ENCODE measurements at places on chromosomes 2 and 18.

- DNase-seq: no peak
Measured at GRCh38 chr2:237742614-237743013, 56.0 kb upstream of the RBM44 start.

DNA sequence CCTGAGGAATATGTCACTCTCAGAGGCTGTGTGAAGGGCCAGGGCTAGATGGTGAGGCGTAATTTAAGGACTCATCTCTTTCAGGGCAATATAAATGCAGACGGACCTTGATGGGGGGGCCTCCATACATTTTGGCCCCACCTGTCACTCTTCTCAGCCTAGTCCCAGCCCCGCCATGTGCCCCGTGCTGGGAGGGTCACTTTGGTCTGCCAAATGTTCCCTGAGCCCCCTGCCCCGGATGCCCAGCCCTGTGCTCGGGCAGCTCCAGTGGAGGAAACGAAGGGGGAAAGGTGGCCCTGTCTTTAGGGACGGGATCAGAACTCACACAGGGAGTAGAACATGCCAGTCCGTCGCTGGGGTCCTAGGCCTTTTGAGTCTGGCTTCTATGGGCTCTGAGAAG, 168.6 kb downstream of the KLHL29 start:
- no peak for DNase-seq

GRCh38 chr2:2788076-2788475, 457.0 kb upstream of the MYT1L start:
- DNase-seq: no peak

DNA sequence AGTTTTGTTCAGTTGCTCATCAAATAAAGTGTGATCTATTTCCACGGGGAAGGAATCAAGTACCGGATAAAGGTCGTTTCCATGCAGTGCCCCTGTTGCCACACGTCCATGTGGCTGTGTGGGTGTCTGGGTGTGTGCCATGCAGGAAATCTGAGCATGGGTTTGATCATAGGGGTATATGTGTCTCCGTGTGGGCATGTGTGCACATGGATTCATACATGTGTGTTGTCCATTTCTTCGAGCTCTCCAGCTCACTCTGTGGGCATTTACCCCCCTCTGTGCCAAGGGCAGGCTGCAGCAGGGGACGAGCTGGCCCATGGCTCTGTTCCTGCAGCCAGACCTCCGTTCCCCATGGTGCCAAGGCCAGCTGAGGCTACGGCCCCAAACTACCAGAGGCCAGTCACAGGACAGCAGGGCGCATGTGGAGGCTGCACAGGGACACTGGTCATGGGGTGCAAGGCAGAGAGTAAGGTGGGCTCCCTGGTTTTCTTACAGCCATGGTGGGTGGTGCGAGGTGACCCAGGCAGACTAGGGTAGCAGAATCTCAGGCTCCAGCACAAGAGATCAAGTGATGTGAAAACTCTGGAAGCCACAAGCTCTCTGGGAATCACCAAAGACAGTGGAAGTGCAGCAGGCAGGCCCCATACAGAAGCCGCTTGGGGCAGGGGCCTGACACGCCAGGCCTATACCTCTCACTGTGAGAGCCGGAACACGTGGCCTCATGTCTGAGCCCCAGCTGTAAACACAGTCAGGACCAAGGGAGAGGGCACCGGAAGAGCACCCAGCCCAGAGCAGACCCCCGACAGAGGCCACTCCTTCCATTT, 66.4 kb upstream of the RAB6C start:
- DNase-seq: no peak

DNA sequence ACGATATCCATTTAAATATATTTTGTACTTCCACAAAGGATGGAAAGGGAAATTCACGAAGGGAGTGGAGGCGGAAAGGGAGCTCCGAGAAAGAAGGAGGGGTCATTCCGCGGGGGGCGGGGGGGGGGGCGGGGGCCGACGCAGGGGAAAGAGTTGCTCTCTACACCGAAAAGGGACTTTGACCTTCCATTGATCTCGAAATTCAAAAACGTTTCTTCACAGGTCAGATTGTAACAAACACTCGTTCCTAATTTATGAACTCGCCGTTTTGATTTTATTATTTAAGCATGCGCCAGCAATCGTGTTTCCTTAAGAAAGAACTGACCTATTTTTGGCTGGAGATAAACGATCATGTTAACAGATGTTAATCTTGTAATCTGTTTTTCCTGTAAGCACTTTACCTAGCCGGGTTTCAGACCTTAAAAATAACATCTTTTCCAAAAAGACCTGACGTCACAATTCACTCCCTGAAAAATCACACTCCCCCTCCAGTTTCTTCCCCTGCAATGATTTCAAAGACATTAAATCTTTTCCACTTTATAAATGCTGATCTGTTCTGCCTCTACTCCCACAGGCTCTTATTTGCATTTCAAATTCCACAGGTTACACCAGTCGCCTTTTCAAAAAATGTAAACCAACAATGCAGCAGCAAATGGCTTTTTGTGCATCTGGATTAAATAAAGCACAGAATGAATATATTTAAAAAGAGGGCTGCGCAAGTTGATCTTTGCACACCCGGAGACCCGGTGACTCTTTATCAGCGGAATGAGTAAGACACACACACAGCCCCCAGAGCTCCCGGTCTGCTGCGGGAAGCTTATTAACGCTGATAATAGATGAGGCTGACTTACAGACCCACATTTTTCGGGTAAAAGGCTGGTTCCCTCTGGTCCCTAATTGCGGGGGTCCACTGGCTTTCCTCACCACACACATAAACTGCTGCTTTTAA, 1.6 kb downstream of the ZNF516 start:
- DNase-seq: peak; percentile 26

DNA sequence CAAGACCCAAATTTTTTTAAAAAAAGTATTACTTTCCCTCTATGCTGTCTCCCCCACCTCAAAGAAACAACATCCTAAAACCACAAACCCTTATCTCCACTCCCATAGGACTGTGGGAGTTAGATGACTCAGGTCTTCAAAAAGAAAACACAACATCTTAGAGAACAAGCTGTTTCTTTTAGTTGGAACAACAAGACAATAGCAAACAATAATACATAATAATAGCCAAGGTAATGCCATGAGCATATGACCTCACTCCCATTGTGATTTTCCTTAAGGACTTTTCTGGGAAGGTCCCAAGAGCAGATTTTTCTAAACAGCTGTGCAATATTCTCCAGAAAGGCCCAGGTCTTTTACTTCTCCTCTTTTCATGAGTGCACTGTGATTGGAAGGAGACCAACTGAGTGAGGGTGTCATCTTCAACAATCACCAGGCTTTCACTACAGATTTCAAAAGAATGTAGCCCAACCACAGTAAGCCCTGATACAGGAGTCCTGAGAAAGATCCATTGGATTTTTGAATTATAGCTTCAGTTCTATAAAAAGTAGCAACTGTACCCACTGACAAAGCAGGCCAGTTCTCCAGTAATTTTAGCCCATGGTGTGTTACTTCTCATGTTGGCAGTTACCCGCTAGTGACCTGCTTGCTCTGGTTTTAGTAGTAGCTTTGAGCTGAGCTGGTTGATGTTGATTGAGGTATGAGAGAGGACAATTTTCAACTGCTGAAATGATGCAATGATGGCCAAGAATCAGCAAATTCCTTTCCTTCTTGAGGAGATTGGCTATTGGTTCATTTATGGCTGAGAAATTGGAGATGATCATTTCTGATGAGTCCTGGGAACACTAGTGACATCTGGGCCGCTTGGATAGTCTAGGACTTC, 144.5 kb upstream of the TCF4 start:
- DNase-seq: no peak

GRCh38 chr2:140865837-140866236, 1265.0 kb downstream of the LRP1B start:
- no peak for DNase-seq

- no peak for DNase-seq
Measured at GRCh38 chr2:9543557-9543956, 12.1 kb downstream of the ADAM17 start.

DNA sequence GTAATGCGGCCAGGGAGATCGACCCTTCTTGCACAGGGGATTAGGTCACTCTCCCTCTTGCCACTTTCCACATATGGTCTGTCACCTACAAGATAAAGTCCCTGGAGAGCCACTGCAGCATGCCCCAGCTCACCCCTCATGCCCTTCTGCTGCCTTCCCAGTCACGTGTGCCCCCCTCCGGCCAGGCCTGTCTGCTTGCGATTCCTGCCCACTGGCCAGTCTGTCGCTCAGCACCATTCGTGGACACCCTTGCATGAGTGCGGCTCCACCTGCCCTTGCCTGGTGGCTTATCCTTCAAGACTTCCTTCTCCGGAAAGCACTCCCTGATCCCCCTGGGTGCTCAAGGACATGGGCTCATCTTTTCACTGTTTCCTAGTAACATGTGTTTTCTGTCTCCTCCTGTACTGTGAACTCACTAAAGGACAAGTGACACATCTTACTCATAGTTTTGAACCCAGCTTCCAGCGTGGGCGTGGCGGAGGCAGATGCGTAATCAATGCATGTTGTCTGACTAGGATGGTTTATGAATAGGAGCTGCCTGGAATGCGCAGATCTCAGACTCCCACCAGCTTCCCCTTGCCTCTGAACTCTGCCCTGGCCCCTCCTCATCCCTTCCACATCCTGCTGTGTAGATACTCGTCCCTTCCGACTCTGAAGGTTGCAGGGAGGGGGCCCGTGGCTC, 7.8 kb upstream of the NT5DC4 start:
- no peak for DNase-seq

DNA sequence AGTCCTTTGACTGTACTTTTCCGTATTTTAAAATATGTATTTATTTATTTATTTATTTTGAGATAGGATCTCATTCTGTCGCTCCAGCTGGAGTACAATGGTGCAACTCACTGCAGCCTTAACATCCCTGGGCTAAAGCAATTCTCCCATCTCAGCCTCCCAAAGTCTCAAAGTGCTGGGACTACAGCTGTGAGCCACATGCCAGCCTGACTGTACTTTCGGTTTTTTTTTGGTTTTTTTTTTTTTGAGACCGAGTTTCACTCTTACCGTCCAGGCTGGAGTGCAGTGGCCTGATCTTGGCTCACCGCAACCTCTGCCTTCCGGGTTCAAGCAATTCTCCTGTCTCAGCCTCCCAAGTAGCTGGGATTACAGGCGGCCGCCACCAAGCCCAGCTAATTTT, 28.9 kb upstream of the CCNYL1 start:
- no peak for DNase-seq

DNA sequence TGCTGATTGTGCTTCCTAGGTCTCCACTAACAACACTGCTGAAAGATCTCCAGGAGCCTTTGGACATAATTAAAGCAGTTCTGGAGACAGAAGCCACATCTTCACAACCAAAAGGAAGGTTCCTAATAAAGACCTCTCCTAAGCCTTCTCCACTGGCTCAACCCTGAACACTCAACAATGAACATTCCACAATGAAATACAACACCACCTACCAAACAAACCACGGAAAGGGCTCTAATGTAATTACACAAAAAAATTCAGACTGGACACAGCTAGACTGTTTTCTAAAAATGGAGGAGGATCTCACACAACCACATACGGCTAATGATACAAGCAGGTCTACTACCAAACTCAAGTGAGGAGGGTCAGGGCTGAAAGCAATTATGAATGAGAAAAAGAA, 43.6 kb downstream of the NOL10 start:
- DNase-seq: no peak

GRCh38 chr18:21110713-21111345, 784 bp downstream of the ROCK1 start:
- DNase-seq: peak; percentile 45

- DNase-seq: peak; percentile 41
Measured at GRCh38 chr2:159968279-159968900, 94.0 kb downstream of the PLA2R1 start.

GRCh38 chr18:10168477-10168876, 254.7 kb downstream of the VAPA start:
- no peak for DNase-seq

DNA sequence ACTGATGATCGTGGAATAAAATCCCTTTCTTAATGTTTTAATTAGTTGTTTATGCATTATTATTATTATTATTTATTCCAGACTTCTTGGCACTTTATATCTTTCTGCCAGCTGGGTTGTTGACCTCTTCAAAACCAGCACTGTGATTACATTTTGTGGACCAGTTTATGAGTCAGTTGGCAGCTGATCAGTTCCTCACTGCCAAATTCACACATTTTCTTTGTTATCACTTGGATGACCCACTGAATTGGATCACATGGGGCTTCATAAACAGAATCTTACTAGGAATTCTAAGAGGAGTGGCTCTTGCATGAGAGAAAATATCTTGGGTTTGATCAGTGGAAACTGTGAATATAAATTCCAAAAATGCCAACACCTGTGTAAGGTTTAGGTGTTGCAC, 321.8 kb upstream of the SPRED2 start:
- no peak for DNase-seq

DNA sequence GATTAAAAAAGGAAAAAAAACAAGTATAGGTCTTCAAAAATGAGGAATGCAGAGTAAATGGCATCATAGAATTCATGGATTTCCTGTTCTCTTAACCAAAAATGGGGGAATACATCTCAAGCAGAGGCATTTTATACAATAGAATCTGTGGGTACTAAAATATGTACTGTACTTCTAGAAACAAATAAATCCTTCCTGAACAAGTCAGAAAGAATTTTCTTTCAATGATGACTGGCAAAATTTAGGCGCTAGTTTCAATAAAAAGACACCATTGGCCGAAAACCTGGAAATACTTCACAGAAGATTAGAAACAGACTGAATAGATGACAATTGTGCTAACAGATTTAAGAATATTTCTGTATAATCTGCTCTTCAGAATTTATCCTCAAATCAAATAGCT, 15.1 kb downstream of the TRAK2 start:
- no peak for DNase-seq

GRCh38 chr2:59756150-59756549, 797.3 kb downstream of the BCL11A start:
- no peak for DNase-seq

GRCh38 chr2:177551989-177552421, 159.4 kb downstream of the AGPS start:
- no peak for DNase-seq

DNA sequence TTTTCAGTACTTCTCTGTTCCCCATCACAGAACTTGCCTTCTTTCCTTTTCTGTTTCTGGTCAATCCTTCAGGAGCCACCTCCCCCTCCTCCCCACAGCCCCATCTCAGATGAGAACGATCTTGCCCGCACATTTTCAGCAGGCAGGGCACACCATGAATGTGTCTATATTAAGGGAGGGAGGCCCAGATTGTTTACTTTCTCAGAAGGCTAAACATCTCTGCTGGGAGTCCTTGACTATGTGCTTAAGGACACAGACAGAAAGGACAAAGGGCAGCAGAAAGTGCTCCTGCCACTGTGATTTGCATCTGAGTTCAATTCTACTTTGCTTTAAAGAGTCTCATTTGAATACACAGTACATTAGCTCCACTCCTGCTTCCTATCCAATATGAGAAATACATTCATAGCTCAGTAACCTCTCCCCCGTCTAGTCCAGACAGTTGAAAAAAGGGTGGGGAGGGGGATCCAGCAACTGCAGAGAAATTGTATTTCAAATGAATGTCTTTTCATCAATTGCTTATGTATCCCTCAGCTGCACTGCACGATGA, 175.0 kb upstream of the PARD3B start:
- no peak for DNase-seq

- no peak for DNase-seq
Measured at GRCh38 chr18:61085036-61085435, 248.2 kb upstream of the CDH20 start.

- DNase-seq: no peak
Measured at GRCh38 chr18:32326450-32327308, 136.8 kb downstream of the MEP1B start.

- DNase-seq: no peak
Measured at GRCh38 chr2:9313443-9313842, 106.8 kb downstream of the ASAP2 start.
